Activated naive CD4-positive, alpha-beta T cell (primary cell): ENCODE measurements at places on chromosomes 1 and 21.

DNA sequence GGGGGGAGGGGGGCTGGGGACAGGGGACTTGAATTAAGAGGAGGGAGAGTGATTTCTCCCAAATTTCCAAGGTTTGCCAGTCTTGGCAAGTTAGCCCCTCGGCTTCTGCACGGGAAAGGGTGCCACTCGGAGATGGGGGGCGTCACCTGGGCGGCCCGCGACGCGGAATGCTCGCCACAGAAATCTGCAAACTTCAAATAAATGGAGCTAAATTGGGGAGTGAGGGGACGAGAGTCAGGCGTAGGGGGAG, 885 bp upstream of the SSBP3 start:
- no peak for DNase-seq

- DNase-seq: no peak
Measured at GRCh38 chr1:35364741-35365140, 96.2 kb downstream of the ZMYM4 start.

GRCh38 chr1:154448331-154448811, 43.2 kb downstream of the IL6R start:
- no peak for DNase-seq

GRCh38 chr1:208251911-208252835, 8.0 kb upstream of the PLXNA2 start:
- no peak for DNase-seq

- no peak for DNase-seq
Measured at GRCh38 chr1:159229896-159230295, 25.2 kb downstream of the ACKR1 start.

- no peak for DNase-seq
Measured at GRCh38 chr21:17514124-17514845, 1.4 kb downstream of the CXADR start.

GRCh38 chr1:112723511-112723839, 8.3 kb upstream of the PPM1J start:
- no peak for DNase-seq

DNA sequence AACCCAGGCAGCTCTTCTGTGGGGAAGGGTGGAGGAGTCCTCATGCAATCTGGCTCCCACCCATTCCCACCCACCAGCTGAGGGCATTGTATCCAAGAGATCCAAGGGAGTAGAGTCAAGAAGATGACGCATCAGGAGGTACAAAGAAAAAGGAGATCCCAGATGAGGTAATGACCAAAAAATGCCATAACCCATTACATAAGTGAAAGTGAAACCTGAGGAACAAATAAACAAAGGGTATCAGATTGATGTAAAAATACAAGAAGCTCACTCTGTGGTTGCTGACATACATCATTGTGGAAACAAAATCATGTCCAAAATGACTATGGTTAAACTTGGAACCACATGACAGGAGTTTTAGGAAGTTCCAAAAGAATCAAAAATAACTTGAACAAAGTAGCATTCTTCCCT, 42.5 kb downstream of the CCN1 start:
- DNase-seq: no peak

DNA sequence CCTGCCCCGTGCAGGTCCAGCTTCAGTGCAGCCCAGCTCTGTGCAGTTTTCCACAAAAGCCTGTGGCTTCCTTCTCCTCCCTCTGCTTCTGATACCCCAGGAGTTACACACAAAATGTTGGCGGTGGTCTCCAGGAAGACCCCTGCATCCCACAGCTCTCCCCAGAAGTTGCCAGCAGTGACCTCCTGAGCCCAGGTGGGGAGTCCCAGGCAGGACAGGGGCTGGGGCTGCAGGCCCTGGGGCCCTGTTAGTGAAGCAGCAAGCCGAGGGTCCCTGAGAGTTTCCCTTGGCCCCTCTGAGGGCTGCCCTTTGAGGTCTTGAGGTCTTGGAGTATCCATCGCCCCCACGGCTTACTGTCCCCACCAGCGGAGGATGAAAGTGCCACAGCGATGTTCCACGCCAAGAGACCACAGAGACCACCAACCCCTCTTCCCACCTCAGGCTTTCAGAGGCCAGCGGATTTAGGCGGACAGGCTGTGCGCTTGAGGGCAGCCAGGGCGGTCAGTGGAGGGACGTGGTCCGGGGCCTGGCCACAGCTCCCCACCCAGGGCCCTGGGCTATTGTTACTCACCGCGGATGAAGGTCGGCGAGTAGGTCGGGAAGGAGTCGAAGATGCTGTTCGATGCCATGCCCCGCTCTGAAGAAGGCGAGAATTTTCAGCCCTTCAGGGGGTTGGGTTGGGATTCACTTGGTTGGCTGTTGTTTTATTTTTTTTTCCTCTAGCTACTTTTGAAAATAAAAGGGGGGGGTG, 34.0 kb upstream of the RUNX3 start:
- no peak for DNase-seq

- DNase-seq: no peak
Measured at GRCh38 chr1:18111605-18112297, 4.2 kb downstream of the IGSF21 start.

DNA sequence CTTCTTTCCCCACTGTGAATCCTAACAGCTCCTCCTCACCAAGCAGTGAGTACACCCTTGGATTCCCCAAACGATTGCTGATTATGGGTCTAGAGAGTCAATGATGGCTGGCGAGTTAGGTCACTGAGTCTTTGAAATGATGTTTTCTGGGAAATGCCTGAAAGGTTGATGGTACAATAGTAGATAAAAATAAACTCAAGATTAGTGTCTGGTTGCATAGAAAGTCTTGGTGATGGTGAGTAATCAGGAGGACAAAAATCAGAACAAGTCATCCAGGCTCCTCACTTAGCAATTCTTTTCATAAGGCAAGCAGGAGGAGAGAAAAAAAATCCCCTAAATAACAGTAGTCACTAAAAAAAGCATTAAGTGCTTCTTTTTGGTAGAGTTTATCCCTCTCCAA, 22.6 kb downstream of the HLX start:
- DNase-seq: no peak

DNA sequence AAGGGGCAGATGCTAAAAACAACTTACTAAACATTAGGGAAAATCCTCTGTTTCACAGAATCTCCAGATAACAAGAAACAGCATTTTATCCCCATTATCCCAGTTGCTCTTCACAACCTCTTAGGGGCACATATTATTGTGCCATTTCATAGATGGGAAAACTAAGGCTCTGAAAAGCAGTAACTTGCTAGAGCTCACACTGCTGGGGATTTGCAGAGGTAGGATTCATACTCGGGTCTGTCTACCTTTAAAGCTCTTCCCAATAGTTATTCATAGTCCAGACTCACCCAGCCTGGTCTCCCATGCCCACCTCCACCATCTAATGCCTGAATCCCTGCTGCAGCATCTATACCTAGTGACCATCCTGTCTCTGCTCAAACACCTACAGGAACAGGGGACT, 67.7 kb downstream of the RRAGC start:
- no peak for DNase-seq

DNA sequence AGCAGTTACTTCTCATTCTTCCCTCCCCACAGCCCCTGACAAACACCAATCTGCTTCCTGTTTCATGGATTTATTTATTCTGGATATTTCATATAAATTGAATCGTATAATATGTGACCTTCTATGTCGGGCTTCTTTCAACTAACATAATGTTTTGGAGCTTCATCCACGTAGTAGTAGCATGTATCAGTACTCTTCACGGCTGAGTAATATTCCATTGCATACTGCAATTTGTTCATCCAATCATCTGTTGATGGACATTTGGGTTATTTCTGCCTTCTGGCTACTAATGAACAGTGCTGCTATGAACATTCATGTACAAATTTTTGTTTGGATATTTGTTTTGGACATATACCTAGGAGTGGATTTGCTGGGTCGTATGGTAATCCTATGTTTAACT, 1.9 kb upstream of the KAZN start:
- DNase-seq: no peak

DNA sequence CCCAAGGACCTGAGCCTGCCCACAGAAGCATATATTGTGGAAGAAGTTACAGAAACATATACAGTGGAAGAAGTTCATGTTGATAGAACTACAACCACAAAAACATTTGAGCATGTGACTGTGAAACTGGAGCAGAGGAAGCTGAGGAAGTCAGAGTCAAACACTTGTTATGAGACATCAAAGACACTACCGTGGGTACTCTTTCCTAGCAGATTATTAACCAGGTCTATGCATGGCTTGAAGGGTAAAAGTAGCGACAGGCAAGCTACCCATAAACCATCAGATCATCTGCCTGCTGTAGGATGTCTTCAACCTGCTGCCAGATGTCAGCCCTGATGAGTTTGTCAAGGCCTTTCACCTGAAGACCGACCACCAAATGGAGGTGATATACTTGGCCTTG, 35.8 kb downstream of the IVNS1ABP start:
- DNase-seq: no peak

DNA sequence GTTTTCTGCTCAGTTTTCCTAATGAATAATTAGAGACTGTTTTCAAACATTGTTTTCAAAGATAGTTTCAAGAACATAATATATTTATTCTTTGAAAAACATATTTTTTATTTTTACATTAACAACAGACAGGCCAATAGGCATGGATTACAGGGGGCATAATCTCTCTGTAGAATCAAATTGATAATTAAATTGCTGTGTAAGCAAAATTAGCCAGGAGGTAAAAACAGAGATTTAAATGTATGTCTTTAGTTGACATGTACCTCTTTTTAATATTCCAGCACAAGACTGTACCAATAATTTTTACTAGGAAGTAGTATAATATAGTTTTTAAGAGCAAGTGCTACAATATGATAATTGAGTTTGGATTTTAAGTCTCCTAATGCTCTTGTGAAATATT, 1444.5 kb downstream of the BRINP3 start:
- DNase-seq: no peak

- DNase-seq: no peak
Measured at GRCh38 chr1:14826172-14826636, 227.7 kb downstream of the KAZN start.

- no peak for DNase-seq
Measured at GRCh38 chr1:9425859-9426258, 113.4 kb upstream of the SLC25A33 start.

GRCh38 chr1:16315437-16315836, 36.8 kb downstream of the FBXO42 start:
- no peak for DNase-seq

- no peak for DNase-seq
Measured at GRCh38 chr1:12587981-12588640, 29.9 kb downstream of the DHRS3 start.

GRCh38 chr1:16144325-16145029, 11.4 kb downstream of the EPHA2 start:
- no peak for DNase-seq

GRCh38 chr1:161949548-161949947, 74.1 kb downstream of the OLFML2B start:
- no peak for DNase-seq

DNA sequence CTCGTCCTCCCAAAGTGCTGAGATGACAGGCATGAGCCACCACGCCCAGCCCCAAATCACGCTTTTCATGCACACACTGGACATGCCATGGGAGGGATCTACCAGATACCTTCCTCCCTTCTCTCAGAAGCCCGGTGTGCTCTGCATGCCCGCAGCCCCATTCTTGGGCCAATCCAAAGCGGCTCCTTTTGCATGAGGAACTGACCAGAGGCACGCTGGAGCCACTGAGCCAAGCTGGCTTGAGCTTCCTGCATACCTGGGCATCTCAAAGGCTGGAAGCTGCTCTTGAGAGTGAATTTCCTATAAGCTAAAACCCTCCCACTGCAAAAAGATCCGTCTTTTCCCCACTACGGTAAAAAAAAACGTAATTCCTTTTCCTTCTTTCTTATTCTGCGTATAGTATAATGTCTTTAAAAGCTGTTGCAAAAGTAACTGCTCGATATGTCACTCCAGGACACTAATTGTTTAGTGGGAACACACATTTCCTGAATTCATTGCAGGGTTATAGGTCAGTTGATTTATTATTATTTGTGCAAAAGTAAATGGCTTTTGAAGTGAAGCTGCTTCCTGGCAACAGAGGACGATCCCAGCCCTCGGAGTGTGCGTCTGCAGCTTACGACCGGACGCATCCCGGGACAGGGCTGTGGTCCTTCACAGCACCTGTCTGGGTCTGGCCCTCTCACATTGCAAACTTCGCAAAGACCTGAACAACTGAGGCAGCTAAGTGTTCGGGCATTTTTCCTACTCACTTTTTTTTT, 61.8 kb upstream of the ETS2 start:
- no peak for DNase-seq

GRCh38 chr1:205272536-205272935, 44.8 kb downstream of the TMCC2 start:
- no peak for DNase-seq

GRCh38 chr1:12456979-12457378, 161.0 kb downstream of the DHRS3 start:
- DNase-seq: no peak

GRCh38 chr1:167529829-167530474, 11.6 kb upstream of the CD247 start:
- DNase-seq: no peak

DNA sequence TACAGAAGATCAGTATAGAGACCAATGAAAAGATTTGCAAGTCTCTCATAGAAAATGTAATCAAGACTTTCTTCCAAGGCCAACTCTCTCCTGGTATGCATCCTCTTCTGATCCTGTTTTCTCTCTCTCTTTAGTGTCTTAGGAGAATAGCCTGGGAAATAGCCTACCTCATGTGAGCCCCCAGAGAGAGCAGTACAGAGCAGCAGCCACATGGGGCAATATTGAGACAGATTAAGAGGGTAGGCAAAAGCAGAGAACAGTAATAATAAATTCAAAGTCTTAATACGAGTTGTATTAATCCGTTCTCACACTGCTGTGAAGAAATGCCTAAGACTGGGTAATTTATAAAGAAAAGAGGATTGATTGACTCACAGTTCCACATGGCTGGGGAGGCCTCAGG, 61.4 kb downstream of the RNASEL start:
- DNase-seq: no peak

DNA sequence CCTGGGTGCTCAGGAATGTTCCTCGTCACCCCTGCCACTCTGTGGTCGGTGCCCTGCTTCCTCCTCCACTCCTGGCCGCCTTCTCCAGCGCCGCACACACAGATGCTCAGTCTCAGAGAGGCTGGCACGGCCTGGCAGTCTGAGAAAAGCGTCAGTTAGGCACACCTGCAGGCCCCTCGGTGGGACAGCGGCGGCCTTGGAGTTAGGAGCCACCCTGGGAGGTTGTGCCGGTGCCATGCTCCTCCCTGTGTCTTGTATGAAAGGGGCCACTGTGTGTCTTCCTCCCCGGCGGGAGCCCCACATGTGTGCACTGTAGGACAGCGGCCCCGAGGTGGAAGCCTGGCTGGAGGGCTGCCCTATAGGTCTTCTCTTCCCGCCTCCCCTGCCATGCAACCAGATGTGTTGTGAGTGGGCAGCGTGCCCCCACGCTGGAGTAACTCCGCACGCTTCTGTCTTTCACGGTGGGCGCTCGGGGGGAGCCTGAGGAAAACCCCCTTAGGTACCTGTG, 145.2 kb downstream of the PGBD5 start:
- no peak for DNase-seq

GRCh38 chr1:17668195-17668594, 86.9 kb upstream of the ACTL8 start:
- no peak for DNase-seq

DNA sequence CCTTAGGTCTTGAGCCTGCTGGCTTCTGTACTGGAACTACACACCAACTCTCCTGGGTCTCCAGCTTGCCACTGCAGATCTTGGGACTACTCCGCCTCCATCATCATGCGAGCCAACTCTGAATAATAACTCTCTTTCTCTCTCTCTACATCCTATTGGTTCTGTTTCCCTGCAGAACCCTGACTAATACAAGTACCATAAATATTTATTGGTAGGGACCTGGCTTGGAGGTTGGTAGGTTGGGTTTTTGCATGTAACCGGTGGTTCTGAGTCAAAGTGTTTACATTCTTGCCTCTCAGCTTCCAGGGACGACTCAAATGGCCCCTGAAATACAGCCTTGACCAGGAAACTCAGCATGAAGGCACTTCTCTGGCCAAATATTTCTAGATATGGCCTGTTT, 110.4 kb downstream of the KCND3 start:
- DNase-seq: no peak
